ENCODE measurements at places on chromosomes 16 and 17. TPM values are rescaled to one million over a fixed set of nuclear protein-coding genes. Genes with fewer than 3 reads are reported as not detected.

- H3K27me3 ChIP-seq, result no peaks in the 10 kb centered on the region
- no peaks in the 10 kb centered on the region for H3K4me1 ChIP-seq
- no peak overlapping the region for H3K27ac ChIP-seq
- no peak for DNase-seq
- H3K36me3 ChIP-seq, result no peaks in the 10 kb centered on the region
Measured at GRCh38 chr16:70421014-70421413, 17.9 kb downstream of the ST3GAL2 start.

Gene SLC13A2
- 1.8 TPM for total RNA-seq

GRCh38 chr17:75980188-75981018, 1.4 kb downstream of the TEN1 start:
- peaks cover 77% of the 10 kb centered on the region for H3K4me1 ChIP-seq
- DNase-seq, result peak; percentile 46
- no peaks in the 10 kb centered on the region for H3K27me3 ChIP-seq
- no peaks in the 10 kb centered on the region for H3K36me3 ChIP-seq

Gene CRISPLD2
- 129 TPM for total RNA-seq

DNA sequence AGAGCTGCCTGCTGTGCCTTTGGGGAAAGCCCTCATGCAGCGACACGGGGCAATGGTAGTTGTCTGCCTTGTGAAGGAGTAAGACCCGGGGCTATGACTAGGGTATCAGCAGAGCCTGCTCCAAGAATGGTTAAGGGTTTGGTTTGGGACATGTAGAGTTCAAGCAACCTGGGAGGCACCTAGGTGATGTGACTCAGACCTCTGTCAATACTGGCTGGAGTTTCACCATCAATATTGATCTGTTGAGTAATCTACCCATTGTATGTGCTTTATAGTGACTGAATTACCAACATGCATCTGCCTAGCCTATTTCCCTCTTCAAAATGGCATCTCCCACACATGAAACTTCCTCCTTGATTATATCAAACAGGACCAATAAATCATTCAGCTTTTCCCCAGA, 398.4 kb upstream of the HSBP1 start:
- no peak overlapping the region for H3K27ac ChIP-seq
- no peaks in the 10 kb centered on the region for H3K27me3 ChIP-seq
- H3K4me3 ChIP-seq, result no peak overlapping the region
- H3K4me1 ChIP-seq, result no peaks in the 10 kb centered on the region
- no peak for DNase-seq

- no peak for DNase-seq
- no peak overlapping the region for H3K27ac ChIP-seq
- H3K36me3 ChIP-seq, result no peaks in the 10 kb centered on the region
- no peaks in the 10 kb centered on the region for H3K4me1 ChIP-seq
Measured at GRCh38 chr16:28069971-28070794, 6.7 kb upstream of the GSG1L start.

GRCh38 chr17:56707312-56708219, 114.1 kb downstream of the NOG start:
- H3K4me1 ChIP-seq, result no peaks in the 10 kb centered on the region
- H3K36me3 ChIP-seq, result no peaks in the 10 kb centered on the region
- no peak for DNase-seq
- H3K27me3 ChIP-seq, result no peaks in the 10 kb centered on the region
- no peak overlapping the region for H3K27ac ChIP-seq

DNA sequence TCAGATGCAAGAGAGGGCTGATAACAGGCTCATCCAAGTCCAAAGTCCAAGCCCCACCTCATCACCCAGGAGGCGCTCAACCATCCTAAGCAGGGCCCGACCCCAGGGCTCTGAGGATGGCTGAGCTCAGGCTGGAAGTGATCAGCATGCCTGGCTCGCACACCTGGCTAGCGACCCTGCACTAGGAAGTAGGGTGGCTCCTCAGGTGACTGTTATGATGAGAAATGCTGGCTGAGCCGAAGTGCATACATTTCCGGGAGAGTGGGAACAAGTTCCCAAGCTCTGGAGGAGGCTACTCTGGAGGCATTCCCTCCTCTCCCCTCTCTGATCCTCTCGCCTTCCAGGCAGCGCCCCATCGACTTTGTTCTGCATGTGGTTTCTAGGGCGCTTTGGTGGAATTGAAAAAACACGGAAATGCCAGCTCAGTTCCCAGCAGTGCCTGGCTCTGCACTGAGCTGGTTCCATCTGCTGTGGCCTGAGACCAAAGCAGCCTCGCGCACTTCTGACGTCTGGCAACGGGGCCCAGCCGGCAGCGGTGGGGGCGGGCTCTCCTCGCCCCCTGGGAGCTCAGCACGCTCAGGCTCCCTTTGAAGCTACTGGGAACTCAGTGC, 130.3 kb downstream of the IRF8 start:
- H3K27me3 ChIP-seq, result no peaks in the 10 kb centered on the region
- no peak for DNase-seq
- no peak overlapping the region for H3K4me3 ChIP-seq
- H3K4me1 ChIP-seq, result no peaks in the 10 kb centered on the region
- no peaks in the 10 kb centered on the region for H3K36me3 ChIP-seq

GRCh38 chr16:17939723-17940122, 396.8 kb downstream of the NPIPA8 start:
- H3K27me3 ChIP-seq, result no peaks in the 10 kb centered on the region
- no peak for DNase-seq
- H3K36me3 ChIP-seq, result no peaks in the 10 kb centered on the region
- H3K27ac ChIP-seq, result no peak overlapping the region
- H3K4me3 ChIP-seq, result no peak overlapping the region

- no peaks in the 10 kb centered on the region for H3K4me1 ChIP-seq
- no peaks in the 10 kb centered on the region for H3K27me3 ChIP-seq
- no peak overlapping the region for H3K4me3 ChIP-seq
- no peak overlapping the region for H3K27ac ChIP-seq
- H3K36me3 ChIP-seq, result no peaks in the 10 kb centered on the region
Measured at GRCh38 chr16:62692685-62693084, 656.4 kb upstream of the CDH8 start.

Gene SCNN1B
- total RNA-seq, result 4.7 TPM

Gene GNGT2
- total RNA-seq, result not detected

DNA sequence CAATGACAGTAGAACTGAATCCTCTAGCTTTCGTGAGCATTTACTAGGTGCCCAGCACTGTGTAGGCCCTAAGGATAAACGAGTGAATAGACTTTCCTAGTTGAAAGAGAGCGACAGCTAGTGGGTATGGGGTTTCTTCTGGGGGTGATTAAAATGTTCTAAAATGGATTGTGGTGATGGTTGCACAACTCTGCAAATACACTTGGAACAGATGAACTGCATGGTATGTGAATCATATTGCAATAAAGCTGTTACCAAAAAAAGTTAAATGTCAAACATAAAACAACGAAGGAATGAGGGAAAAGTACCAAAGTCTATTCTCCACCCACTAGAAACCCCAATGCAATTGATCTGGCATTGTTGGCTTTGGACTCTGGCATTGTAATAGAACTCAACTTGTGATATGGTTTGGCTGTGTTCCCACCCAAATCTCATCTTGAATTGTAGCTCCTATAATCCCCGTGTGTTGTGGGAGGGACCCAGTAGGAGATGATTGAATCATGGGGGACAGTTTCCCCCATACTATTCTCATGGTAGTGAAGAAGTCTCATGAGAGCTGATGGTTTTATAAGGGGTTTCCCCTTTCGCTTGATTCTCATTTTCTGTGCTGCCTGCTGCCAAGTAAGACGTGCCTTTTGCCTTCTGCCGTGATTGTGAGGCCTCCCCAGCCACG, 70.5 kb downstream of the MARF1 start:
- H3K4me1 ChIP-seq, result no peaks in the 10 kb centered on the region
- no peak overlapping the region for H3K27ac ChIP-seq
- DNase-seq, result no peak
- H3K27me3 ChIP-seq, result no peaks in the 10 kb centered on the region
- H3K4me3 ChIP-seq, result no peak overlapping the region

- peaks cover 7% of the 10 kb centered on the region for H3K4me1 ChIP-seq
- H3K4me3 ChIP-seq, result no peak overlapping the region
- H3K36me3 ChIP-seq, result no peaks in the 10 kb centered on the region
- H3K27me3 ChIP-seq, result no peaks in the 10 kb centered on the region
- DNase-seq, result no peak
- H3K27ac ChIP-seq, result no peak overlapping the region
Measured at GRCh38 chr17:82320956-82321927, 3.8 kb upstream of the CD7 start.

- H3K27ac ChIP-seq, result no peak overlapping the region
- H3K27me3 ChIP-seq, result no peaks in the 10 kb centered on the region
Measured at GRCh38 chr16:17972460-17972943, 364.0 kb downstream of the NPIPA8 start.

Gene GP2
- total RNA-seq, result 12,053 TPM

GRCh38 chr16:75092777-75093176, 23.8 kb downstream of the LDHD start:
- H3K4me3 ChIP-seq, result no peak overlapping the region
- H3K4me1 ChIP-seq, result peaks cover 34% of the 10 kb centered on the region
- no peaks in the 10 kb centered on the region for H3K27me3 ChIP-seq
- H3K27ac ChIP-seq, result peak overlapping the region; percentile 49

GRCh38 chr16:30985401-30986128, 558 bp downstream of the HSD3B7 start:
- peaks cover 10% of the 10 kb centered on the region for H3K36me3 ChIP-seq
- H3K27me3 ChIP-seq, result no peaks in the 10 kb centered on the region
- peak; percentile 92 for DNase-seq
- H3K27ac ChIP-seq, result peak overlapping the region; percentile 92
- H3K4me1 ChIP-seq, result peaks cover 17% of the 10 kb centered on the region
- H3K4me3 ChIP-seq, result peak overlapping the region; percentile 30

- no peaks in the 10 kb centered on the region for H3K27me3 ChIP-seq
- H3K27ac ChIP-seq, result peak overlapping the region; percentile 84
- H3K4me1 ChIP-seq, result peaks cover 29% of the 10 kb centered on the region
Measured at GRCh38 chr16:23453338-23454052, 506 bp upstream of the COG7 start.

Gene SLFN14
- not detected for total RNA-seq

Gene RNFT1
- 22.6 TPM for total RNA-seq

DNA sequence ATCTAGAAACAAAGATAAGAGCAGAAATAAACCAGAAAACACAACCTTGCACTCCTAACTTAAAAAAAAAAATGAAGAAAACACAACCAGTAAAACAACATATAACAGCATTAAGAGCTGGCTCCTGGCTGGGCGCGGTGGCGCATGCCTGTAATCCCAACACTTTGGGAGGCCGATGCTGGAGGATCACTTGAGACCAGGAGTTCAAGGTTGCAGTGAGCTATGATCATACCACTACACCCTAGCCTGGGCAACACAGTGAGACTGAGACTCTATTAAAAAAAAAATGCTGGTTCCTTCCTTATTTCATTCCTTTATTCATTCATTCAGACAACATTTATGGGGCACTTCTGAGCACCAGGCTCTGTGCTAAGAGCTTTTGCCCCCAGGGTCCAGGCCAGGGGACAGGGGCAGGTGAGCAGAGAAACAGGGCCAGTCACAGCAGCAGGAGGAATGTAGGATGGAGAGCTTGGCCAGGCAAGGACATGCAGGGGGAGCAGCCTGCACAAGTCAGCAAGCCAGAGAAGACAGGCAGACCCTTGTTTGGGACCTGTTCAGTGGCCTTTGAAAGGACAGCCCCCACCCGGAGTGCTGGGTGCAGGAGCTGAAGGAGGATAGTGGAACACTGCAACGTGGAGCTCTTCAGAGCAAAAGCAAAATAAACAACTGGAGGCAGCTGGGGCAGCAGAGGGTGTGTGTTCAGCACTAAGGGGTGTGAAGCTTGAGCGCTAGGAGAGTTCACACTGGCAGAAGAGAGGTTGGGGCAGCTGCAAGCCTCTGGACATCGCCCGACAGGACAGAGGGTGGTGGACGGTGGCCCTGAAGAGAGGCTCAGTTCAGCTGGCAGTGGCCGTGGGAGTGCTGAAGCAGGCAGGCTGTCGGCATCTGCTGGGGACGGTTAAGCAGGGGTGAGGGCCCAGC, 2.6 kb downstream of the STH start:
- H3K27ac ChIP-seq, result no peak overlapping the region
- no peaks in the 10 kb centered on the region for H3K36me3 ChIP-seq
- no peak for DNase-seq
- H3K27me3 ChIP-seq, result no peaks in the 10 kb centered on the region

Gene NPIPB6
- 13.8 TPM for total RNA-seq

GRCh38 chr17:18201108-18201507, 17.5 kb downstream of the ALKBH5 start:
- H3K27ac ChIP-seq, result no peak overlapping the region
- H3K27me3 ChIP-seq, result no peaks in the 10 kb centered on the region
- H3K4me3 ChIP-seq, result no peak overlapping the region
- H3K4me1 ChIP-seq, result peaks cover 49% of the 10 kb centered on the region
- no peaks in the 10 kb centered on the region for H3K36me3 ChIP-seq
- no peak for DNase-seq

GRCh38 chr16:89233678-89234490, 16.4 kb downstream of the ZNF778 start:
- no peaks in the 10 kb centered on the region for H3K36me3 ChIP-seq
- no peak overlapping the region for H3K27ac ChIP-seq
- no peaks in the 10 kb centered on the region for H3K4me1 ChIP-seq
- DNase-seq, result no peak

- H3K27ac ChIP-seq, result no peak overlapping the region
- H3K27me3 ChIP-seq, result no peaks in the 10 kb centered on the region
- H3K4me3 ChIP-seq, result no peak overlapping the region
Measured at GRCh38 chr17:50194934-50195865, 6.2 kb downstream of the COL1A1 start.

DNA sequence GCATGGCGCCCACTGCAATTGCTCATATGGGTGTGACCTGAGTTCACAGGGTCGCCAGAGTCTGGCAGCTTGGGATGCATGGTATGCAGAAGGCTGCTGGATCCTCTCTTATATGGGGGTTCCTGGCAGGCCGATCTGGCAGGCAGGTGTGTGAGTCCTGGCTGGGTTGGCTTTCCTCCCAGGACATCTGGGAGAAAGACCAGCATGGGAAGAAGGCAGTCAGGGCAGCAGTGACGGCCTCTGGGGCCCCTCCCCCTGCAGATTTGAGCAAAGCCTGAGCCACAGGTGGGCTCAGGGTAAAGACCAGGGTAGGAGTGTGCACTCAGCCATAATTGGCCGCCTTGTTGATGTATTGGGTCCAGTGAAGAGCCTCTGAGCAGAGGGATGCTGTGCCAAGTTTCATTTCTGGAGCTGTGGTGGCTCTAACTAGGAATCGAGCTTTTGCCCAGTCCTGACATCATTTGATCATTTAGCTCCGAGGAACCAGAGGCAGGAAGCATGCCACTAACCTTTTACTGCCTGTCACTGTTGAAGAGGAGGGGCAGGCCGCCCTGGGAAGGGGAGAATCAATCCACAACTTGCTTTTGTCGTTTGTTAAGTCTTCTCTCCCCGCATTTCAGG, 174.3 kb downstream of the CCDC182 start:
- no peak for DNase-seq
- no peaks in the 10 kb centered on the region for H3K36me3 ChIP-seq
- H3K27me3 ChIP-seq, result no peaks in the 10 kb centered on the region
- peaks cover 9% of the 10 kb centered on the region for H3K4me1 ChIP-seq
- H3K27ac ChIP-seq, result no peak overlapping the region
- no peak overlapping the region for H3K4me3 ChIP-seq

Gene DDX52
- 20.5 TPM for total RNA-seq

GRCh38 chr17:8969901-8970300, 4.4 kb upstream of the PIK3R5 start:
- H3K36me3 ChIP-seq, result no peaks in the 10 kb centered on the region
- H3K27me3 ChIP-seq, result peaks cover 10% of the 10 kb centered on the region

GRCh38 chr17:70030371-70030770, 44.7 kb upstream of the KCNJ16 start:
- no peak overlapping the region for H3K4me3 ChIP-seq
- no peak overlapping the region for H3K27ac ChIP-seq
- H3K4me1 ChIP-seq, result no peaks in the 10 kb centered on the region
- H3K27me3 ChIP-seq, result no peaks in the 10 kb centered on the region
